Activated CD4-positive, alpha-beta T cell treated with anti-CD3 and anti-CD28 coated beads, Interleukin-10, Interleukin-2, amounts not matched to agents 100 ng/mL and 50 ng/mL, durations not matched to agents 16 hours and 8 hours (primary cell): ENCODE measurements at places on chromosomes 3 and 15.

GRCh38 chr15:76330080-76330680 is 6.4 kb upstream of the ISL2 start:
- no peak for DNase-seq

GRCh38 chr3:50602595-50603191 is 8.9 kb downstream of the CISH start:
- DNase-seq, result no peak

DNA sequence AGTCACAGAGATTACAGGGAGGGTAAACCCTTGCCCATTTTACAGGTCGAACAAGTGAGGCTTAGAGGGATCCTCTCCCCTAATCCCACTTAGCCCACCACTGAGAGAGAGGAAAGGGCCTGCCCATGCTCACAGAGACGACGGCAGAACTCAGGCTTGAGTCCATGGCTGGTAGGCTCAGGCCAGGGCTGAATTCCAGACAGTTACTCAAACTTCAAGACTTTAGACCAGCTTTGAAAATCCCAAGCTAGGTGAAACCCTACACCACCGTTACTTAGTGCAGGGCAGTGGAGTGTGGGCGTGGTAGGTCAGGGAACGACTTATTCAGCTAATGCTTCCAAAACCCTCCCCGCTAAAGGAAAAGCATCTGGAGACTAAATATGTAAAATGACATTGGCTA is 16.4 kb downstream of the GRIP2 start:
- DNase-seq, result no peak

- no peak for DNase-seq
These were observed 464.5 kb upstream of the TGFBR2 start for GRCh38 chr3:30141927-30142326.

DNA sequence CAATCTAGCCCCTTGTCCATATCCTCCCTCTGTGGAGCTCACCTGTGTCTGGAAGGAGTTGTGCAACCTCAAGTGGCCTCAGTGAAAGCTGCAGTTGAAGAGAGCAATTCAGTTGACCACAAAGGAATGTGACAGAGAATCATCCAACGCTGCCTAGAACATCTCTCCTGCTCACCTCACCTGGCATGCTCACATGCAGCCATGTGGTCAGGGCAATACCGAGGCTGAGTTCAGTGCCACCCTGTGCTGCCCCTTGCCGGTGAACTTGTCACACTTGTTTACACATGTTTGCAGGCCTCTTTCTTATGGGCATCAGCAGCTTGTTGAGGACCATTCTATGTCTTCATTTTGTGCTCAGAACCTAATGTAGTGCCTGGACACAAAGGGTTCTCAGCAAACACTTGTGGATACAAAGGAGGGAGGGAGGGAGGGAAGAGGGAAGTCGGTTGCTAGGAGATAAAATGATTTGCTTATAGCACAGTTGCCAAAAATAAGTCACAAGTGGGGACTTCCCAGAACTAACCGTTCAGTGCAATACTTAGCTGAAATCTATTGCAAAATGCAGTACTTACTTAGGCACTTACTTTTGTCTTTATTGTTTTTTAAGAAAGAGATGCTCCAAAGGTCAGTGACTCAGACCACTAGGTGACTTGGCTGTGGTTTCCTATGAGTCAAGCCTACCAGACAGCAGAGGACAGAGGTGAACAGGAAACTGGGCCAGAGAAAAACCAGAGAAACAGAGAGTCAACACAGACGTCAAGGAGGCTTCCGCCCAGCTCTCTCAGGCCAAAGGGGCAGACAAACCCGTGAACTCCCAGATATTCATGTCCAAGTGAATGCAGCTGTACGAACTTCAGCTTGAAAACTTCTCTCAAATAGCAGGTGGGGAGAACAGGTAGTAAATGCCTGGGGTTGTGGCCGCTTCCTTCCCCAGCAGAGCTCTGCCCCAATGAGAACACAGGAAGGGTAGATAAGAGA is 227.8 kb upstream of the CTNNB1 start:
- DNase-seq, result peak; percentile 87

- no peak for DNase-seq
These were observed 1.2 kb downstream of the KPNA1 start for GRCh38 chr3:122513386-122514122.

GRCh38 chr3:141122455-141123030 is 71.4 kb downstream of the SPSB4 start:
- DNase-seq, result no peak

DNA sequence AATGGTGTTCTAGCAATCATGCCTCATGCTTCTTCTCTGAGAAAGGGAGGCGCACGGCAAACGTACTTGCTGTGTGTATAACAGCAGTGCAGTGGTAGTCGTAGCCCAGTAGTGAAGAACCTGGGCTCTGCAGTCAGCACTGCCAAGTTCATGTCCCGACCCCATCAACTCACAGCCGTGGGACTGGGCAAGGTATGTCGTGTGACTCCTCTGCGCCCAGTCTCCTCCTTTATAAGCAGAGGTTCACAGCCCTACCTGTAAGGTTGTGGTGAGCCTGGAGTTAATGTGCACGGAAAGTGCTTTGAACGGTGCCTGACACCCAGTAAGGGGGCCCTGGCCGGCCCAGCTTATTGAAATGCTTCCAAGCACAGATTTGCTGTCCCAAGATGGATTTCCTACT is 26.6 kb downstream of the EHD4 start:
- DNase-seq, result no peak

DNA sequence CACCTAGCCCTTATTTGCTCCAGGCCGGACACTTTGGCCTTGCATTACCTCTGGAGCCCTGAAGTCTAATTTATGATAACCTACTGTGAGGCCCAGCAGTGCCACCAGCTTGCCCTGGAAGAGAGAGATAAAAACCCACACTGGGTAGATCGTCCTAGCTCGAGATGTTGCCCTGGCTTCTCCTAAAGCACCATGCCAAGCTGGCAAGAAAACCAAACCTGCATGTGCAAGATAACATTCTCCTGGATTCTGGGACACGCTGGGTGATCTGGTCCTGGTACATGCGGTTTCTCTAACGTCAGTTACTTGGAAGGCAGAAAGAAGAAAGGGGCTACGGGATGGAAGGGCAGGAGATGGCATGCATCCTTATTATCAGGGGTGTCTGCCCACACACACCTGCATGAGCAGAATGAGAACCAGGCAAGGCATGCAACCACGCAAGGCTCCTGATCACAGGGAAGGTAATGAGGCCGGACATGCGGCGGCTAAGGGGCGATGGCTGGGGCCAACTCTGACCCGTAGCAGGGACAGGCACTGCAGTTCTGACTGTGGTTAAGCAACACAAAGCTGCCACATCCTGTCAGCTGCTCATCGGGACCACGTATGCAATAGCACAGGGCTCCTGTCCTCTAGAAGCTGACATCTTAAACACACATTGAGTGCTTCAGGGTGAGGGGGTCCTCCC is 73.0 kb downstream of the OXNAD1 start:
- peak; percentile 78 for DNase-seq

DNA sequence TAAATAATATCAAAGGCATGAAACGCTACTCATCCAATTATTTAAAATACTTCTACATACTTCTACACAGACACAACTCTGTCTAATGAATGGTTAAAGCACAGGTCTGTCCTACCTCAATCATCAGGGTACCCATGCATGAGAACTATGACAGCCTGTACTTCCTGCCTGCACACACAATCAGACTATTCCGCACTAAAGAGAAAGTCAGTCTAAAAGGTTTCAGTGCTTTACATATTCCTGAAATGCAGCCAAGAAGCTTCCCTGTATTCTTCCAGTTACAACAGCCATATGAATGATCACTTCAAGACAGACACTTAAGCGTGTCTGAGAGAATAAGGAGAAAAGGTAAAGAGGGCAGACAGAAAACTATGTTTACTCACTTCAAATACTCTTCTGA is 58.8 kb downstream of the TUBGCP4 start:
- DNase-seq, result no peak

- DNase-seq, result no peak
These were observed 81.8 kb downstream of the TP63 start for GRCh38 chr3:189712906-189713483.

- peak; percentile 18 for DNase-seq
These were observed 16.9 kb upstream of the SEMA4B start for GRCh38 chr15:90184119-90184785.

DNA sequence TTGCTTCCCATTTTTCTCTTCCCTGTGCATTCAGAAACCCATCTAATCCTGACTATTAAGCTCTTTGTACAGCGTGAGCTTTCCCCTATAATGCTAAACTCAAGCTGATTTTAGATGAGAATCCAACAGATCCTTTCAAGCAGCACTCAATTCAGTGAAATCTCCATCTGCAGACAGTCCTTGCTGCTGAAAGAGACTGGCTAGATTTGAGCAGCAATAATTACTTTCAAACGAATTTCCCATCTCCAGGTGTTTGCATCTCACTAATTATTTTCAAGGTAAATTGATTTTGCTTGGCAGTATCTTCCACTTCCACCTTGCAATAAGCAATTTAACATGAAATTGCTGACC is 49.5 kb upstream of the SLC7A14 start:
- DNase-seq, result no peak

DNA sequence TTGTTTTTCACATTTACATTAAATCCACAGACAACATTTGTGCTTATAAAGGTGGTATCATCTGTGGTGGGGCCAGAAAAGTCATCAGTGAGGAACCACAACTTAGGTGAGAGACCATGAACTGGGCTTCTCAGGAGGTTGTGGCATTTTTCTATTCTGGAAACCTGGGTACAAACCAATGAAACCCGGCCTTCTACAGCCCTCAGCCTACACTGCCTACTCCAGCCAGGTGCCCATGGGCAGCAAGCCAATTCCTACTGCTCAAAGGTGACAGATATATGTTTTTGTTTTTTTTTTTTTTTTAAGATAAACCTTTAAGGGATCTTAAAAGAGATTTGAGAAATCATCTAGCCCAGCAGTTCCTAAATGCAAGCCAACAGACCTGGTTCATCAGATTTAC is 20.3 kb downstream of the SPG21 start:
- no peak for DNase-seq

DNA sequence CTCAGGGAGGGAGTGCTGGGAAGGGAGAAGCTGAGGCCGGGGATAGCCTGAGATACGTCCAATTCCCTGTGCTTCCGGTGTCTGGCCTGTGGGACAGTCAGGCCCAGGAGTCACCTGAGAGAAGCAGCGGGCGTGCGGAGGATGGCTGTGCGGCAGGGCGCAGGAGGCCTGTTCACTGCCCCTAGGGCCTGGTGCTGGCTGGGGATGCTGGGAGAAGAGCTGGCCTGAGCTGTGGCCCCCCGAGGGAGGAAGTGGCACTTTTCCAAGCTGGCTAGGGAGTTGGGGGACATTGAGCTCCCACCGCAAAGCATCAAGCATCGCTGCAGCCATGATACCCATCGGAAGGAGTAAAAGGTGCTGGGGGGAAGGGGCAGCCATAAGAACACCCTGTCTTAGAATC is 108.8 kb downstream of the CHST2 start:
- no peak for DNase-seq

- DNase-seq, result no peak
These were observed 262.8 kb downstream of the LRTM1 start for GRCh38 chr3:54665016-54665600.

- DNase-seq, result no peak
These were observed 116.7 kb downstream of the NUP210 start for GRCh38 chr3:13303410-13303809.

DNA sequence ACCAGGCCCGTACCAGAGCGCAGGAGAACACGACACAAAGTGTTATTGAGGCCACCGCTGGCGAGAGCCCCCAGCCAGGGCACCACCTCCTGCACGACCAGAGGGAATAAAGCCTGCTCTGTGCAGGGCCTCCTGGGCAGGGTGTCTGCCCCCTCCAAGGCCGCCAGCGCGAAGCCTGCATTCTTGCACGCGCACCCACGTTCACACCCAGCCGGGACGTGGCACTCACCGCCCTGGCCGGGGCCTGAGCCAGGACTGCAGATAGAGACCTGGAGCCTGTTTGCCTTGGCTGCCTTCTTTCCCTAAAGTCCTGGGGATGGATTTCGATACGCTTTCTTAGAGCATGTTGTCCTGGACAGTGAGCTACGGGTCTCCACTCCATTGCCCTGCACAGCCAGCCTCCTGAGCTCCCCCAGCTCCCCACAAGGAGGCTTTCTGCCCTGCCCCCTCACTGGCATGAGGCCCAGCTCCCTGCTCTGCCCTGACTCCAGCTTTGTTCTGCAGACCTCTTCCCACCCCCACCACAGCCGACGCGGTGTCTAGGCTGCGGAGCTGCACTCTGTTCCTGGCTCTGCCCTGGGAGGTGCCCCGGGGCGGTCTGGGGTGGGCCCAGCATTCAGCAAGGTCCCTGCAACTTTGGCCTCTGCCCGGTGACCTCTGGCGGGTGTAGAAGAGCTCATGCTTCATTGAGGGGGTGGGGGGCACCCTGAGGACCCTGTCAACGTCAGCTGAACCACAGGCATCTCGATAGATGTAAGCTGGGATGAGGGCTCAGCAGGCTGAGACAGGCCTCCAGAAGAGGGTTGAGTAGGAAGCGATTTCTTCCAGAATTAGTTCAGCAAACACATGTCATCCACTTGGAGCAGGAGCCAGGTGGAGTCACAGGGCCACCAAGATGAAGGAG is 145.0 kb downstream of the LRRK1 start:
- no peak for DNase-seq

GRCh38 chr3:13079510-13079909 is 6.3 kb upstream of the IQSEC1 start:
- no peak for DNase-seq

DNA sequence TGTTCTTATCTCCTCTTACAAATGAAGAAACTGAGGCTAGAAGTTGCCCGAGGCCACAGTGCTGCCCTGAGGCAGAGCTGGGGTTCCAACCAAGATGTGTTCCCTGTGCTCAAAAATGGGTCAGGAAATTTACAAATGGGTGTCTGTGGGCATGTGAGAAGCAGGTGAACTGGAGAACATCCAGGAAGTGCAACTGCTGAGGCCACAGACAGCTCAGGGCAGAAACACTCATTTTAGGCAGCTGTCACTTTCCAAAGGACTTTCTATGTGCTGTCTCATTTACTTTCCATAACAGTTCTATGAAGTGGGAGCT is 47.2 kb upstream of the ATP2B2 start:
- peak; percentile 68 for DNase-seq

GRCh38 chr3:146166826-146167225 is 5.8 kb upstream of the PLOD2 start:
- no peak for DNase-seq

DNA sequence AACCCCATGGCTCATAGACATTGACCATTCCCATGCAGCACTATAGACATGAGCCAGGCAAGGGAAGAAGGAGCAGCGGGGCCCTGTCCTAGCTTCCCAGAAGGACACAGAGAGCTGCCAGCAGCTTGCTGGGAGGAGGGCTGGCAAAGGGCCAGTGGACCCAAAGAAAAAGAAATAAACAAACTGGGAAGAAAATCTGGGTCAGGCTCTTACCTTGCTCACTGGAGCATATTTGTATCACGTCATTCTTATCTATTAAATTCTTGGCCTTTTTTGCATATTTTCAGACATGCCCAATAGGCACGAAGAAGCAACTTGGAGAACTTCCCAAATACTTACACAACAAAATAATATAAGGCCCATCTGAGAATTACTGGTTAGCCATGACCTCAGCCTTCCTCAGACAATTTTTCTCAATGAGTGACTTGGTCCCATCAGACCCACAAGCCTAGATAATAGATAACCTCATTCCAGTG is 28.4 kb downstream of the RASGRP1 start:
- no peak for DNase-seq

- no peak for DNase-seq
These were observed 380.2 kb downstream of the ULK4 start for GRCh38 chr3:41581700-41582099.
